Occipital lobe (tissue), 3 donors: ENCODE measurements at places on chromosomes 1 and 21. TPM values are rescaled to one million over a fixed set of nuclear protein-coding genes. Genes with fewer than 3 reads are reported as not detected.

The CD34 gene
- 1.6 TPM for total RNA-seq

The CFHR2 gene
- total RNA-seq = not detected

DNA sequence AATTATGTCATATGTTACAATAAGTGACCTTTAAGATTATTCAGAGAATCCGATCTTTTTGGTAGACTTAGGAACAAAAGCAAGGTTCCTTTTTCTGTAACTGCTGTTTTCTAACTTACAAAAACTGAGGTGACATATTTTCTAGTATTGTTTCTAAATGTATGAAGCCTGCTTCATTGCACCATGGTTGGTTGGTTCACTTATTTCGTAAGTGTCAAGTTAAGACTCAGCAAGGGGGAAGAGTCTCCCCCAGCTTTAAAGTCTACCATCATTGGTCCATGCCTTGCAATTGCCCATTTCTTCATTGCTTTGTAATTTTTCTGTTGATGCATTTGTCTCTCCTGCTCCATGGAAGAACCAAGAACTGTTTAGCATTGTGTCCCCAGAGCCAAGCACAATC, 136.9 kb downstream of the DISC1 start:
- DNase-seq = no peak

DNA sequence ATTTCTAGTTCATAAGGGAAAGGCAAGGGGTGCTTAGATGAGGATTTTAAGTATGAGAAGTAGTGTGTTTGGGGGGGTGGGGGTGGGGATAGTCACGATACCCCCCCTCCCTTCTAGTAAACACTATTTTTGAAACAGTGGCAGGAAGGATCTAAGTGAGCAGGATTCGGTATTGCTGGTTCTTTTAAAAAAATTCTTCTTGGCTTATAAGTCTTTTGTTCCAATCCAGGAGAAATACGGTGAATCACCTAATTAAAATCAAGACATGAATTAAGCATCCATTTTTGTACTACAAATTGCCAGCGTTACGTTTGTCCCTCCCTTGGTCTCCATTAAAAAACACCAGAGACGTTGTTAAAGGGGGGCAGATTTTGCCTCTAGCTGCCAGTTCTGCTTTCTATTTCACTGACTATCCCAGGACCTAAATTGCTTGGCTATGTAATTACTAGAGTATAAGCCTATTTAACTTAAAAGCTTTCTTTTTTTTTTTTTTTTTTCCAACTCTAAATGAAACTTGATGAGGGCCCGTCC, 911 bp downstream of the LMO4 start:
- no peak for DNase-seq

The SPRR2F gene
- total RNA-seq = not detected

DNA sequence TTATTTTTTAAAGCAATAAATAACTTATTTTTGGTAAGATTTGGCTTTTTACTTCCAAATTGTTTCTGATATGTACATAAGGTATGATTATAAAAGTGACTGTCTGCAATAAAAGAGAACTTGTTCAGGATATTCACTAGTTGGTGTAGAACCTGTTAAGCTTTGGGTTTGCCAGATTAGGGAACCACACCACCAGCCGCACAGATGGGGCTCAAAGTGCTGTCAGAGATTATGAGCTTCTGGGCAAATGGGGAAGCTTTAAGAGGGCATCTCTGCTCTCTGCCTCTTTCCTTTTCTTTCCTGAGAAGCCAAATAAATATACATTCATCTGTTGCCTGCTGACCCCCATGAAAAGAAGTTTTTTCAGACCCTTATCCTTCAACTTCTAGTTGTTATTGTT, 25.4 kb downstream of the IVNS1ABP start:
- no peak for DNase-seq

The RRP1B gene
- 24.0 TPM for total RNA-seq

The C21orf58 gene
- total RNA-seq = 3.0 TPM

The RPS6KA1 gene
- total RNA-seq = 4.2 TPM

- no peak for DNase-seq
Observed at GRCh38 chr1:151157067-151157531, 650 bp downstream of the TNFAIP8L2 start.

The TMEM269 gene
- total RNA-seq = 0.47 TPM

The SETSIP gene
- total RNA-seq = 0.47 TPM

The TMIGD3 gene
- 2.0 TPM for total RNA-seq

The FCAMR gene
- total RNA-seq = not detected

The CD1E gene
- not detected for total RNA-seq

GRCh38 chr1:167789501-167789900, 67.7 kb downstream of the MPZL1 start:
- DNase-seq = no peak

The LPAR3 gene
- total RNA-seq = 0.78 TPM

DNA sequence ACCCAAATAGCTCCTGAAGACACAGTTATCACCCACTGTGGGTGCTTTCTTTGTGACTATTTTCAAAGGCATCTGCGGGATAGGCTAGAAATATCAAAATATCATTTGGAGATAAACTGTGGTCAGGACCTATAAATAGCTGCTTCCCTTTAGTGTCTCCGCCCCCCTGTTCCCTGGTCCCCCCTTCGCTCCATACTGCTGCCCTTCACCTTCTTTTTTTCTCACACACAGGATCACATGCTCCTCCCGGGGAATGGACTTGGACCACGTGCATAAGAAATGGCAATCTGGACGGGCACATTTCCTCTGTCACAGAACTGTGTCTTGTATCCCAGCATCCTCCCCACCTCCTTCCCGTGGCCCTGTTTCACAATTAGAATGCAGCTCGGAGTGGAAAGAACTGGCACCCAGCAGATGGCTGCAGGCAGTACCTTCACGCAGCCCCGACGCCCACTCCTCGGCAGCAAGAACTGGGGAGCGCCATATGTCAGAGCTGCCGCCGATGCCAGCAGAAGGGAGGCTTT, 68.8 kb upstream of the SSX2IP start:
- peak; percentile 84 for DNase-seq

DNA sequence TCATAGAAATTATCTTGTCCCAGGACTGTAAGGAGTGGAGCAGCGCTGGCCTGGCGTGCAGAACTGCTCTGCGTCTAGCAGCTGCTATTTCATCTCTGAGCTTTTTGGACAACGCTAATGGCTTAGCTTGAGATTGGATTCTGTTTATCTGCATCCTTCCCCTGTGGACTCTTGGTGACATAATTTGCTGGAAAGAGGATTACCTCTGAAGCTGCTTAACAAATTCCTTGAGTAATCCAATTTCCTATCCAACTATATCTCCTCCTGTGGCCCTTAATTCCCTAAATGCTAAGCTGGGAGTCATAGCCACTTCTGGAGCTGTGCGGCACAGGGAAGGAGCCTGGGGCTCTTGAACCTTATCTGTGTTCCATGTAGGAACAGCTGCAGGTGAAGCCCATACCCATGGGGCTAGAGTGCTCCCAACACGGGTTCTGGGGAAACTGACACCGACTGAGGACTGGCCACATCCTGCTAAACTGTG, 43.2 kb downstream of the IL6R start:
- no peak for DNase-seq

The AGBL4 gene
- total RNA-seq = 3.4 TPM

The FAM72B gene
- total RNA-seq = 1.7 TPM

DNA sequence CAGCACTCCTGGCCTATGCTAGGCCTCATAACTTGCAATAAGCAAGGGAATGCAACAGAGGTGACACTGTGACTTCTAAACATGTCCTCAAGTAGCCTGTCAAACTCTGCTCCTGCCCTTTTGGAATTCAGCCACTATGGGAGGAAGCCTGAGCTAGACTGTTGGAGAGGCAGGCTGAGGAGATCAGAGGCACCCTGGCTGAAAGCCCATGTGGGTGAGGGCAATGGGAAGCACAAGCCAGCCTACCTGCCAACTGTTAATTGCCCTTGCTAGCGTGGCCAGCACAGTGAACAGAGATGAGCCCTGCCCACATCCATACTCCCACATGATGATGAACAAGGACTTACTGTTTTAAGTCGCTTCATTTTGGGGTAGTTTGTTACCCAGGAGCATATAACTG, 17.7 kb downstream of the GNB1 start:
- no peak for DNase-seq

The PRR9 gene
- not detected for total RNA-seq

GRCh38 chr1:43450251-43450941, 3.3 kb downstream of the HYI start:
- DNase-seq = no peak

- no peak for DNase-seq
Observed at GRCh38 chr1:183019860-183020259, 3.4 kb upstream of the LAMC1 start.

The ZMYM1 gene
- total RNA-seq = 41.0 TPM

The IL20 gene
- 0.47 TPM for total RNA-seq

DNA sequence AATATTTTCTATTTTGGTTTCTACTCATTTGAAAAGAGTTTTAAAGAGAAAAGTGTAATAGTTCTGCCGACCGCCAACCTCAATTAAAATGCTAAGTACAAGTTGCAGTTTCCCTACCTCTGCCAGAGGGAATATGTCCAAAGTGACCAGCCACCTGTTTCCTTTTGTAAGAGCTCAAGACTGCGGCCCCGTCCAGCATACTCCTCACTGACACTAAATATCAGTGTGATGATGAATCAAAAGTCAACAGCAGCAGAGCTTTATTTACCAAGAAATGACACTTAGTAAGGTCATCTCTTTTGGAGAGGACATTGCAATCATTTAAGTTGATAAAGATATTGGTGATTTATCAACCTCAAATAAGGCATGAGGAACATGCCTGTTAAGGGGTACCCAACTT, 57.4 kb upstream of the NRIP1 start:
- DNase-seq = no peak

GRCh38 chr1:206011057-206011456, 7.9 kb upstream of the RAB7B start:
- DNase-seq = no peak

GRCh38 chr1:229661022-229661877, 35.2 kb downstream of the URB2 start:
- peak; percentile 73 for DNase-seq

GRCh38 chr1:43705334-43705733, 2.0 kb upstream of the ST3GAL3 start:
- no peak for DNase-seq

The PPOX gene
- total RNA-seq = 25.4 TPM

- no peak for DNase-seq
Observed at GRCh38 chr1:230281556-230281955, 144.6 kb downstream of the PGBD5 start.

DNA sequence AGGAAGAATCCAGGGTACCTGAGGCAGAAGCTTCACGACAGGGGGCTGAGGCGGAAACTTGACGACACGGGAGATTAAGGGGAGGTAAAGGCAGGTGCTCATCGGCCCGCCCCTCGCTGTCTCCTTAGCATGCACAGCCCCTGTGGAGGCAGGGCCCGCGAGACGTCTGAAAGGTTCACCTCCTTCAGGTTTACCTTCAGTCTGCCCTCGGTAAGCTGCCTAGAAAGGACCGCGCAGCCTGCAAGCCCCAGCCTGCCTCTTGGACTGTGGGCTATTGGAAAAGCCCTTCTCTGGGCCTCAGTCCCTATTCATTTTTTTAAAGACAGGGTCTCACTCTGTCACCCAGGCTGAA, 28.5 kb downstream of the KNCN start:
- DNase-seq = no peak

The ANGPTL7 gene
- not detected for total RNA-seq

GRCh38 chr1:202691816-202692215, 18.4 kb downstream of the SYT2 start:
- no peak for DNase-seq

DNA sequence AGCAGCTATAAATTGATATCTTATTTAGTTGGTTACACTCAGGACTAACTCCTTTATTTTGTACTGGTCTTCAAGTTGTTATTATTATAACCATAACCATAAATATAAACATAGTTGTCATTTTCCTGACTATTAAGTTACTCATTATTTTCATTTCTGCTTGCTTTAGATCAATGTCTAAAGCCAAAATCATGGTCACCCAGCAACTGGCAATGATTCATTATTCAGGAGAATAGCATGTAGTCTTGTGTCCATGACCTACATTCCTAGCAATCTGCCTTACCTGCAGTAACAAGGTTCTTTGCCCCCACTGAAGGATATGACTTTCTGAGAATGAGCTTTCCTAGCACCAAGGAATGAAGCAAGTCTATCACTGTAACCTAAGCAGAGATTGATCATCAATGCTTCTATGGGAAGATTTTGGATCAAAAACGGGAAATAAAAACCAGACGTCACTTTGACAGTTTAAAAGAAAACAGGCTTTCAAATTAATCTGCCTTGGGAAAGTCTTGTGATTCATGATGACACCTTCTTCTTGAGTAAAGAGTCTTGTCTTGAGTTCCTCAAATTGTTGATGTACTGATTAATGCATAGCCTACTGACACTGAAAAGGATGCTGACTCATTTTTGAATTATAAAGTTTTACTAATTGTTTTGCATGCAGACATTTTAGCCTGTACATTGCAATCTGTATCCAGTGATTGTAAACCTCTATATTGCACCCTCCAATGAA, 203.3 kb upstream of the IVNS1ABP start:
- no peak for DNase-seq

DNA sequence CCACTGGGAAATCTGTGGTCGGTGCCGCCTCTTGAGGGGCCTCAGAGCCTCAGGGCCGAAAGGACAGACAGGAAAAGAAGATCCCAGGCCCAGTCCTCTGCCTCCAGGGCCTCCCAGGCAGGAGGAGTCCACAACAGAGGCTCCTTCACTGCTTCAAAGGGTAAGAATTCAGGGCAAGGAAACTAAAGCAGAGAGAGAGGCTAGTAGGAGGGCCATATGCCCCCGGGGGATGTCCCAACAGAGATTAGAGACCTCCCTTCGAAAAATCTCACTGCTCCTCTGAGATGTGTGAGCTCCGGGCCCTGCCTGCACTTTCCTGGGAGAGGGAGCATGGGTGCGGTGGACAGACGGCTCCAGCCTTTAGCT, 465.9 kb downstream of the NPHP4 start:
- no peak for DNase-seq

DNA sequence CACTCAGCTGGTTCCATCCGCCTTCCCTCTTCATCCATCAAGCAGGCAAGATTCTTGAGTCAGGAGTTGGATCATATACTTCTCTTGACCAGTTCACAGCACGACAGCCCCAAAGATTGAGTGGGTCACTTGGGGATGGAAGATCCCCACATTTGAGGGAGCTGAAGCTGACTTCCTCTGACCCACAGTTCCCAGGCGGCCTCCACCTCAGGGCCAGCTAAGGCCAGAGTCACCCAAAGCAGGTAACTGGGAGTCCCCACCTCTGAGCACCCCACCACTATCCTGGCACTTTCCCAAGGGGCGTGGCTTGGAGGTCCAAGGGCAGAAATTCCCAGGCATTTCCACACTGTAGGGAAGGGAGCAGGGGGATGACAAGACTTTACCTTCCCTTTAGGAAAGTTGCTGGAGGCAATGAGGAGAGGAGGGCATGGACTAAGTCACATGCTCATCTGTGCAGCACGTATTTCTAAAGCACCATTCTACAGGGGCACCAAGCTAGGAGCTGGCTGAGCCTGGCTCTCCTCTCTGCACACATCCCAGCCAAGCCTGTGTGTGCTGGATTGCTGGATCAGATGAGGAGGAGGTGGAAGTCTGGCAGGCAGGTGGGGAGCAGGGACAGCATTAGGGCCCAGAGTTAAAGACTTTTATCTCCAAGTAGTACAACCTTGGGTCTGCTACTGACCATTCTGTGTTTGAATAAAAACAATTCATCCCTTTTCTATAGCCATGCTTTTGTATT, 1.3 kb upstream of the RD3 start:
- DNase-seq = no peak
